Naive thymus-derived CD8-positive, alpha-beta T cell (primary cell): ENCODE measurements at places on chromosomes 4 and X. TPM values are rescaled to one million over a fixed set of nuclear protein-coding genes. Genes with fewer than 3 reads are reported as not detected.
A peak's percentile ranks its signal among the peaks of the same experiment; 100 is the strongest.

The JAKMIP1 gene
- total RNA-seq: 0.38 TPM

The NAP1L3 gene
- 9.4 TPM for total RNA-seq

The CT45A5 gene
- not detected for total RNA-seq

GRCh38 chr4:99856166-99856565 is 38.1 kb downstream of the LAMTOR3 start:
- DNase-seq: no peak

GRCh38 chrX:133645977-133646718 is 230.9 kb upstream of the GPC4 start:
- no peak for DNase-seq

- DNase-seq: no peak
Measured at GRCh38 chr4:76380561-76380960, 40.4 kb downstream of the CCDC158 start.

- peak; percentile 81 for DNase-seq
Measured at GRCh38 chrX:1661048-1661921, 46.4 kb downstream of the ASMT start.

- no peak for DNase-seq
Measured at GRCh38 chrX:1686642-1687041, 71.8 kb downstream of the ASMT start.
